Mucosa of descending colon (tissue), 3 donors: ENCODE measurements at places on chromosomes 3 and 15. TPM values are rescaled to one million over a fixed set of nuclear protein-coding genes. Genes with fewer than 3 reads are reported as not detected.
A peak's percentile ranks its signal among the peaks of the same experiment; 100 is the strongest.

GRCh38 chr15:47618241-47618640 is 99.1 kb upstream of the SEMA6D start:
- DNase-seq = no peak

- no peak for DNase-seq
Observed at GRCh38 chr15:27869697-27870281, 229.3 kb downstream of the OCA2 start.

GRCh38 chr3:32334675-32335074 is 57.0 kb upstream of the CMTM7 start:
- no peak for DNase-seq

DNA sequence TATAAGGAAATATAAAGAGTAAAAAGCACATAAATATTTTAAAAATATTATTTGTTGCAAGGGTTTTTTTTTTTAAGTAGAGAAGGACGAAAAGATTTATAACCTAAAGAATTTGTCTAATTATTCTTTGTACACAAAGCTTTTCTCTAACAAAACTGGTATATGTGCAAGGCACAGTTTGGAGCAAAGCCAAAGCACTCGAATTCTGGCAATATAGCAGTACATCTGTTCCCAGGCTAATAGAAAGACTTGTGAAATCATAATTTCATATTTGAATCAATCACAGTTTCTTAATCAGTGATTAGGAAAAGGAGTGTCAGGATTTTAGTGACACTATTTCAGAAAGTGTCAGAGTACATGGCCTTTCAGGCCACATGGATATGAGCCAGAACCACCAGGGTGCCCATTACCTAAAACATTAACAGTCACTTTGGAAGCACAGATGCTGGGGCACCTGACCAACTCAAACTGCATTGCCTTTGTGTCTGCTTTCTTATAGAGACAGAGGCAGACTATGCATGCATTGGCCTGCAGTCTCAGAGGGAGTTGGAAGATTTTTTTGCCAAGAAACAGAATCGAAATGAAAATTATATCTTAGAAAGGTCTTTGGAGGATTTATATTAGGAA is 651.8 kb upstream of the SGO1 start:
- no peak for DNase-seq

- peak; percentile 23 for DNase-seq
Observed at GRCh38 chr3:99789011-99789721, 28.5 kb upstream of the CMSS1 start.

- DNase-seq = no peak
Observed at GRCh38 chr15:72141171-72142084, 23.2 kb downstream of the SENP8 start.

GRCh38 chr15:93058904-93059427 is 30.0 kb downstream of the RGMA start:
- no peak for DNase-seq

The WNT5A gene
- total RNA-seq = 5.2 TPM
